ENCODE measurements at places on chromosomes 5 and 9.

DNA sequence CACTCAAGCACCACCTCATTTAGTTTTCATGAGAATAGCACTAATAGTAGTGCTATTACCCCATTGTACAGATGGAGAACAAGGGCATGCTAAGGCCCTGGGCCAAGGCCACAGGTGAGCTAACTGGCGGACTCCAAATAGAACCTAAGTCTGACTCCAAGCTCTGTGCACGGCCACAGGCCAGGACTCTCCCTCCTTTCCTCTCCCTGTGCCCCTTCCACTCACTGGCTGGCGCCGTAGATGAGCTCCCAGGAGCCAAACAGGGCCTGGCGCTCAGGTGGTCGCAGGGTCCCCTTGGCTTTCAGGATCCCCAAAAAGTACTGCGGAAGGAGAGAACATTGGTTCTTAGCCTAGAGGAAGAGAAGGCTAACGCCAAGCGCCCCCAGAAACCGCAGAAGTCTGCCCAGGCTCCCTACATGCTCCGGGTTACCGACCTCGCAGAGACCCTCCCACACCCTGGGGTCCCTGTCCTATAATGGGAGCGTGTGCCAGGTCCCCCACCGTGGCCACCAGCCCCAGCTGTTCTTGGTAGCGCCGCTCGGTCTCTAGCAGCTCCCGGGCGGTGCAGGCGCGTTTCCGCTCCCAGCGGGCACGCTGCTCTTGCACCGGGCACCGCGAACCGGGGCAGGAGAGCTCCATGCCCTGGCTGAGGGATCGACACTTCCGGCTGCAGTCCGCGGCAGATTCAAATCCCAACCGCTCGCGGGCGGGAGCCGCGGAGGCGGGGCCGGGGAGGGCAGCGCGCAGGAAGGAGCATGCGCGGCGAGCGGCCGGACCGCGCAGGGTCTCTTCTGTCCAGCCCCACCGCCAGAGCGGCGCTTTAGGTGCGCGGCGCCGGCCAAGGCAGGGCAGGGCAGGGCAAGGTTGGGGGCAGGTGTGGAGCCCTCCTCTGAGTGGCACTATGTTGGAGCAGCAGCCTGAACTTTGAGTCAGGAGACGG is at the start of gene ARHGEF39:
Gene ARHGEF39, minus strand, starts transcription at position 665 of the 940 bp plus-strand sequence. Its CDS starts 26 bp downstream, at position 639.
- DNase-seq: peak; percentile 80

DNA sequence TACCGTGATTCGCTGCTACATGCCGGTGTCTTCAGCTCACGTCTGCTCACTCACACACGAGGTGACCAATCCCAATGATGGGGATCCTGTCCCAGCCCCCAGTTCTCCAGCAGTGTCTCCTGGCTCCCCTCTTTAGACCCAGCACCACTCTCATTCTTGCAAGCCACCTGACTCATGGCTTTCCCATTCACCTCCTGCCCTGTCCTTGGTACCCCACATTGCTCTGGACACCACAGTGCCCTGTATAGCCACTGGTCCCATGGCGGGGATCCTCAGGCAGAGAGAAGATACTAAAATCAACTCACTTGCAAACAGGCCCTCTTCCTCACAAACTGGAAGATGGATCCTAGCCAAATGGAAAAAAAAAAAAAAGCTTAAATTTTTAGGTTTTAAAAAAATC is 81.0 kb downstream of the SLIT3 start:
- no peak for DNase-seq

GRCh38 chr9:97324954-97325353 is 17.5 kb downstream of the CCDC180 start:
- no peak for DNase-seq

DNA sequence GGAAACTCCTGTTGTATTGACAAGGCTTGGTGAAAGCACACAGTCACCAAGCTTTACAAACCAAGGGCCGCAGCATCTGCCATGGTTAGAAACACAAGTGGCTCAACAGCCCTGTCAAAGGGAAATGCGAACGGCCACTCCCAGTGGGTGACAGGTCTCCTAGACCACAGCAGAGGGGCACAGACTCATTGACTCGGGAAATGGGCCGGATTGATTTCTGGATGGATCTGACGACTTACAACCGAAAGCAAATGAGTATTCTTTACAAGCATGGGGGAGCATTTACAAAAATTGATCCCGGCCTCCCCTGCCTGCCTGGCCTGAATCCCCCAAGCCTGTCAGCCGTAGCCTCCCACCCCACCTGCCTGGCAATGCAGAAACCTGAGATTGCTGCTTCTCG is 48.2 kb downstream of the ADAMTS2 start:
- no peak for DNase-seq

DNA sequence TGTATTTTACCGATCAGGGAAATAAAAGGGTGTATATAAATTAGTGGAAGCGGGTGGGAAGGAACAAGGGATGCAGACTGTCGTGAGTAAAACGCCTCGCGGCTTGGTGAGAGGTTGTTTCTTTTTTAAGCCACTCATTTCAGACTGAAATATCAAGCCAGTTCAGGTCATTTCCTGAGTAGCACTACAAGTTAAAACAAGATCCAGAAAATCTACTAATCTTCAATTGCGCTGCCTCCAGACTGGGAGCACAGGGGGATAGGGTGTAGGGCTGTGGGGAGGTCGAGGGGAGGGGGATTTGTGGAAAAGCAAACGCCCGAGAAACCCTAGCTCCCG is 140.8 kb downstream of the TSSK1B start:
- peak; percentile 37 for DNase-seq

DNA sequence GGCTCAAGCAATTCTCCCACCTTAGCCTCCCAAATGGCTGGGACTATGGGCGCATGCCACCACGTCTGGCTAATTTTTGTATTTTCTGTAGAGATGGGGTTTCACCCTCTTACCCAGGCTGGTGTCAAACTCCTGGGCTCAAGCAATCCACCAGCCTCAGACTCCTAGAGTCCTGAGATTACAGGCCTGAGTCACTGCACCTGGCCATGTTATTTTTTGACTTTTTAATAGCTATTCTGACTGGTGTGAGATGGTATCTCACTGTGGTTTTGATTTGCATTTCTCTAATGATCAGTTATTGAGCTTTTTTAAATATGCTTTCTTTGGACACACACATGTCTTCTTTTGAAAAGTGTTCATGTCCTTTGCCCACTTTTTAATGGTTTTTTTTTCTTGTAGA is 38.2 kb downstream of the FBXW2 start:
- no peak for DNase-seq

DNA sequence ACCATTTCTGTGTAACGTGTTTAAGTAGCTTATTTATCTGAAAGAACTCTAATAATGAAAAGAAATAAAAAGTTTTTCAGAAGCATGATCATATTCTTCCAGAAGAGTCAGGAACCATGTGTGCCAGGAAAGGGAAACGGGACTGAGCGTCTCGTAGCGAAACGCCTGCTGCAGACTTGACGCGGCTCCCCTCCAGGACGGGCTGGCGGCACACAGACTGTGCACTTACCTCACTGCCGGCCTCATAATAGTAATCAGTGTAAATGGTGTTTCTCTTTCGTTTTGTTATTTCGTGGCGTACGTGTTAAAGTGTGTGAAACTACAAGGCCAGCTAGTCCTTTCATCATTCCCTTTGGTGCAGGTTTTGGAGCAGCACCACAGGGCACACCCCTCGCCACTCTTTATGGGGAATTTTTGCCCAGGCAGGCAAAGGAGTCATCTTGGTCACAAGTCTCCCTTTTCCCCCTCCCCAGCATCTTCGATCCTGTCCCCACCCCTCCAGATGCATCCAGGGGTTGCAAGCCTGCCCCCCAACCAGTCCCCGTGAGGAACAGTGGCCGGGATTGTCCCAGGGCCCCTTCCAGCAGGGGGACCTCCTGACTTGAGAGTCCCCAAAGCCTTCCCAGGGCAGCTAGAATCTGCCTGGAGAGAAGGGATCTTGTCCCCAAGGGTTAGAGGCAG is 233.1 kb downstream of the FANCC start:
- no peak for DNase-seq

DNA sequence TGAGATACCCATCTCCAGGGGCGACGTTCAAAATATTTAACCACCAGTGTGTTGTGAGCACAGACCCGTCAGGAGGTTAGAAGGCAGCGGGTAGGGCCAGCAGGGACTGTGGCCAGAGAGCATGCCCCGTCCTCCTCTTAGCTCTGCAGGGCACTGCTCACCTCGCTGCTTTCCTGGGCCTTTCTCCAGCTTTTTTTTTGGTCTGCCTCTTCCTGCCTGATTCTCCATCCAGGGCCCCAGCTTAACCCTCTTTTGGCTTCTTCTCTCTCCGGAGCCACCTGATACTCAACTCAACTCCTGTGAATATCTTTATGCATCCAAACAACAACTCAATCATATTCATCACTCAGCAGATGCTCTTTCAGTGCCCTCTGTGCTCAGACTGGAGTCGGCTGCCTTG is 44.0 kb downstream of the TMOD1 start:
- DNase-seq: no peak

DNA sequence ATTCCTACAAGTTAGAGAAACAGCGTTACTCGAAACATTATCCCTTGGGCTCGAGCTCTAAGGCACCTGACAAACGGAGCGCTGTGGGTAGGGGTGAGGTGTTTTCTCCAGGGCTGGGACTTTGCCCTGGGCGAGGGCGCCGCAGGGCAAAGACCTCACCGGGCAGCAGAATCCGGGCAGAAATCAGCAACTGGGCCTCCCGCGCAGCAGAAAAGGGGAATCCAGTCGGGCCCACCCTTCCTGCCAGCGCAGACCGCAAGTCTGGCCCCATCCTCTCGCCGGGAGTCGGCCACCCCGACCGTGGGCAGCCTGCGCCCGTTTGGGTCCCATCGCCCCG is 430 bp upstream of the MSH3 start:
- DNase-seq: peak; percentile 63

Data from activated CD8-positive, alpha-beta T cell treated with anti-CD3 and anti-CD28 coated beads for 36 hours (primary cell).